ENCODE measurements at places on chromosomes 5 and 9.
A peak's percentile ranks its signal among the peaks of the same experiment; 100 is the strongest.

DNA sequence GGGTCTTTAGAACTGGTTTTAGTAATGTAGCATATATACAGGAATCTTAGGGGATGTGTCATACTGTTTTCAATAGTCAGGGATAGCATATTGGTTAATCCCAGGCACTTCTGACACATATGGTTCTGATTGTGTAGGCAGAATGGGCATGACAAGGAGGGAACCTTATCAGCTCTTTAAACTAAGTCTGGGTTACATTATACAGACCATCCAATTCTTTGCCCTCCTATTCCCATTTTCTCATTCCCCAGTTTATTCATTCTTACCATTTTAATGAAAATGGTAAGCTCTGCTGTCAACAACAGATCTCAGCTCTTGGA lies 85.1 kb downstream of the NDUFAF2 start:
- DNase-seq, result no peak

- DNase-seq, result no peak
These were observed 37.6 kb downstream of the MAST4 start for GRCh38 chr5:66633754-66634153.

DNA sequence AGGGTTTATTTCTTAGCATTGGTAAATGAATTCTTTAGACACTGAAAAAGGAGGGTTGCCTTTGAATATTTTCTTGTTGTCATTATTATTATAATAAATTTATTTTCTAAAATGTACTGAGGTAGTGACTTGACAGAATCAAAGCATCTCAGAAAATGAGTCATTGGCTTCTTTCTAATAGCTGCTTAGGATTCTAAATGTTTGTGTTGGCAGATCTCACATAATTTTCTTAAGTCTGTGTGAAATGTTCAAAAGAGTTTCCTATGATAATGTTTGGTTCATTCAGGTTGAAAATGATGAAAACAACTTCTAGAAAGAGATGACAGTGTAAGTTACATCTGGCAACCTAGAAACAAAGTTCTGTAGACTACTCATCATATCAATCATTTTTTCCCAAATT lies 69.7 kb downstream of the SH3GL2 start:
- DNase-seq, result no peak

DNA sequence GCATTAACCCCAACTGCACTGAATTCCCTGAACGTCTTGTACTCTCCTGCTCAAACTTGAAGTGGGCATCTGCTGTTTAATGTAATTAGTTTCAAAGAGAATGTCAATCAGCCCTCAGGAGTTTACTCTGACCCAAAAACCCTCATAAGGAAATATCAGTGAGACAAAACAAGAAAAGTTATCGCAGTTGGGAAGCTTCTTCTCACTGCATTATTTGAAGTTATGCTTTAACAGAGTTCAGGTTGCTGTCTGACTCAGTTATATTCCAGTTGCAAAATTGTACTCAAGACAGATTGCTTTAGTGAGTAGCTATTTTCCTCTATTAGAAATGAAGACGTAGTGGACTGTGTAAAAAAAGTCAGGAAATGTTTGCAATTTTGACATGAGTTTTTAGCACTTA lies 52.1 kb downstream of the PPIC start:
- no peak for DNase-seq

DNA sequence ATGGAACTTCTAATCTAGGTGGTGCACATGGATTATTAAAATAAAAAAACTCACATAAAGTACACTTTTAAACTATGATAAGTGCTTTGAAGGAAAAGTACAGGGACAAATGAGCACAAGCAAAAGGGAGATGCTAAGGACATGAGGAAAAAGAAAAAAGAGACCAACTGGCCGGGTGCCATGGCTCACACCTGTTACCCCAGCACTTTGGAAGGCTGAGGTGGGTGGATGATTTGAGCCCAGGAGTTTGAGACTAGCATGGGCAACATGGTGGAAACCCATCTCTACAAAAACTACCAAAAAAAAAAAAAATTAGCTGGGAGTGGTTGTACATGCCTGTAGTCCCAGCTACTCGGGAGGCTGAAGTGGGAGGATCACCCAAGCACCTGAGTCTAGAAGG lies 67.1 kb downstream of the SH3TC2 start:
- DNase-seq, result no peak

DNA sequence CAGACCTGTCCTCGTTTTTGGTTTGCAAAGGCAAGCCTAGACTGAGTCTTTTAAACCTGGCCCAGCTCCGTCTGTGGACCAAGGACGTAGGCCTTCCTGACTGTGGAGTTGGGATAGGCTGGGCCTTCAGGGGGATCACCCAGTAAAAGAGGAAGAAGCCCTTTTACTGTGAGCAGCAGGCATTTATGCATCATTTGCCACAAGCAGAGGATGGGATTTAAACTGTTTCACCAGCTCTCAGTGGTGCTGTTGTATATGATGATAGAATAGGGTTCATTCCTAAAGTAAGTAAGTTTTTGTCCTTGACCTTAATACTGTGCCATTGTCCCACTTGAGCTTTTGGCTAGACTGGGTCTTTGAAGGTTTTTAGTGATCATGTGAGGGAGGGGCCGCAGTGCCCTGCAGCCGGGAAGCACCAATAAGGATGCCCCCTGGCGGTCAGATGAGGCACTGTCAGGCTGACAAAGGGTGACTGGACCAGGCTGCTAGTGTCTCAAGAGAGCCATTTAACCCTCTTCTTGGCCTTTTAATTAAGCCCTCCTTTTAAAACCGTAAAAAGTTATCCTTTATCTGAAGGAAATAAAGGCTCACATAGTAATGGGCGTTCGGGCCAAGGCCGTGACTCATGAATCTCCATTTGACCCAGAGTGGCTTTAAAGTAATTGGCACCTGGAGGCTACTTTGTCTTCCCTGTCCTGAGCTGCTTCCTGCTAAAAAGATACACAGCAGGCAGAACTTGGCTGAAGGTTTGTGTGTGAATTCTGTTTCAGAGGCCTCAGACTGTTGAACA lies 74.0 kb downstream of the UBAP1 start:
- DNase-seq, result peak; percentile 58

GRCh38 chr9:129185991-129186390 lies 7.9 kb upstream of the IER5L start:
- DNase-seq, result no peak

DNA sequence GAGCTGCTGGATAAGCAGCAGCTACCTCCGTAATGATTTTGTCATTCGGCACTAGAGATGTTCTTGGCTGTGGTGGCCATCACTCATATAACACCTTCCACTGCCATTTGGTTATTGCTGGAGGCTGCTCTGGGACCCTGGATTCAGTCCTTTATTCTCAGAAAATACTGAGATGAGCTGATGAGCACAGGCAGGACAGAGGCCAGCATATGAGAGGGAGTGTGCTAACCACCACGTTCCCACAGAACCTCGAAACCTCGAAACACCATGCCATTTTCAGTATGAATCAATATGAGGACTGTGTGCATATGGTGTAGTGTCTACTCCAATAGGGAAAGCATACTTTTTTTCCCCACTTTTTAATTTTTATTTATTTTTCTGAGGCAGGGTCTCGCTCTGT lies 56.6 kb downstream of the ADAM19 start:
- DNase-seq, result peak; percentile 15

DNA sequence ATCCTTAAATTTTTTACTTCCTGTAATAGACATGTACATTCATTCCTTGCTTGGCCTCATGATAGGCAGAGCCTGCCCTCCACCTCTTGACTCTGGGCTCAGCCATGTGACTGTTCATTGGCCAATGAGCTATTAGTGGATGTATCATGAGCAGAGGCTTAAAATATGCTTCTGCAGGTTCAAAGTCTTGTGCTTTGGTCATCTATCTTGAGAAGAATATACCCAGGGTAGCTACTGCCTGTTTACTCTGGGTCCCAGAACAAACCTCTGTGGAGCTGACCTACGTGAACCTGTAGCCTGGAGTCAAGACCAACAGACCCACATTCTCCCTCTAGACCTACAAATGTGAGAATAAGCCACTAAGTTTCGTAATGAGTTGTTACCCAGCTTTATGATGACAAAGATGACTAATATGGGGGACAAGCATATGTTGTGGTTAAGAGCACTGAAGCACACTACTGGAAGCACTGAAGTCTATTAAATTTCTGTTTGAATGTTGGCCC lies 244.4 kb downstream of the MAST4 start:
- DNase-seq, result peak; percentile 64

DNA sequence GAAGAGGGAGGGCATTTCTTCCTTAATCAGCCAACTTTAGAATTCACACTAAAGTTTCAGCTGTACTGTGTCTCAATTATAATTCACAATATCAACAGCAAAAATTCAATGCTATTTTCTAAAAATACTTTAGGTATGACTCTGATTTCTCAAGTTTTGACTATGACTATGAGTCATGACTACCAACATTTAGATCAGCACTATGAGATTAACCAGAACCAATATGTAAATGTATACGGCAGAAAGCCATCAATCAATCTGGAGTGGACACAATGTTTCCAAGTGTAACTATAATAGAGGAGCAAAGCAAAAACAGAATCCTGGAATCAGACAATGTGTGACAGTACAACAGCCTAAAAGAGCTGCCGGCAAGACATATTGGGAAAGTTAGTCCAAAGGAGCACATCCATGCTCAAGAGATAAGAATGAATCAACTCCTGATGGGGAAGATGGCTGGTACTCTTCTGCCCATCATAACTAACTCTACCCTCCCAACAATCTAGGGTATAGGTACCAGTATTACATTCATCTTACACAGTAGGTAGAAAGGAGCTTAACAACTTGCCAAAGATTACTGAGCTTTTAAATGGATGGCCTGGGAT lies 294.4 kb downstream of the SEMA5A start:
- DNase-seq, result no peak

DNA sequence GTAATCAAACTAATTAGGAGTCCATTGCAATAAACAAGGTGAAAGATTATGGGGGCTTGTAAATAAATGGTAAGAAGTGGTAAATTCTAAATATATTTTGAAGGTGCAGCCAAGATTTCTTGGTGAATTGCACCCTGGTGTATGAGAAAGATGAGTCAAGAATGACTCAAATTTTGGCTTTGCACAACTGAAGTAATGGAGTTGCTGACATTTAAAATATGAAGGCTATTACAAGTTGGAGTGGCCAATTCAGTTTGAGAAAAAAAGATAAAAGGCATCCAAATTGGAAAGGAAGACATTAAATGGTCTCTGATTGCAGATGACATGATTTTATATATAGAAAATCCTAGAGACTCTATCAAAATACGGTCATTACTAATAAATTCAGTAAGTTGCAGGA lies 2330.6 kb downstream of the MAT2B start:
- DNase-seq, result no peak

DNA sequence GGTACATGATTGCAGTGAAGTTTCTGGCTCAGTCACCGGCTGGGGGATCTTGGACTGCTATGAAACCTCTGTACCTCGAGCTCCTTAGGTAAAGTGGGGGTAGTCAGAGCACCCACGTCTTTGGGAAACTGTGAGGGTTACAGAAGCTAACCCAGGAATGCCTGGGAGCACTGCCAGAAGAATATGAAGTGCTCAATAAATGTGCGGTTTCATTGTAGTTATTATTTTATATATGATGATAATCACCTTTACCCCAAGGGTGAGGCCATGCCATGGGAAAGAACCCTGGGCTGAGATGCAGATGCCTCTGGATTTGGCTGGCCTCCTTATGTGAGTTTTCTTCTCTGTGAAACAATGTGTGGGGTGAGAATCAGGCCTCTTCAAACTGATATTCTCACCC lies 3.7 kb downstream of the NPR3 start:
- DNase-seq, result no peak

DNA sequence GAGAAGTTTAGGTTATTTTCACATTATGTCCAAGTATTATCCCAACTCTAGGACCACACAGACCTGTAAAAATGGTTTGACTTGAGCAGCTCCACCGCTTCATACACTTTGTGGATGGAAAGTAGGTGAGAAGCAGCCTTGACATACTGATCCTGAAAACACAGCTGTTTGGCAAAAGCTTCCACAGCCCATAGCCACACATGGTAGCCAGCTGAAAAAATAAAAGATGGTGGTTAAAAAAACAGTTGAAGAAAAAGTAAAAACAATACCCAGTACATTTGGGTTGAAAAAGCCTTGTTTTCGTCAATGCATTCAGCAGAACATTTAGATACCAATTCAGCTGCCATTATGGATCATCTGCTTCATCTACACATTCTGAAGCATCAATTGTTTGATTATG lies 36.7 kb downstream of the GEMIN5 start:
- no peak for DNase-seq

DNA sequence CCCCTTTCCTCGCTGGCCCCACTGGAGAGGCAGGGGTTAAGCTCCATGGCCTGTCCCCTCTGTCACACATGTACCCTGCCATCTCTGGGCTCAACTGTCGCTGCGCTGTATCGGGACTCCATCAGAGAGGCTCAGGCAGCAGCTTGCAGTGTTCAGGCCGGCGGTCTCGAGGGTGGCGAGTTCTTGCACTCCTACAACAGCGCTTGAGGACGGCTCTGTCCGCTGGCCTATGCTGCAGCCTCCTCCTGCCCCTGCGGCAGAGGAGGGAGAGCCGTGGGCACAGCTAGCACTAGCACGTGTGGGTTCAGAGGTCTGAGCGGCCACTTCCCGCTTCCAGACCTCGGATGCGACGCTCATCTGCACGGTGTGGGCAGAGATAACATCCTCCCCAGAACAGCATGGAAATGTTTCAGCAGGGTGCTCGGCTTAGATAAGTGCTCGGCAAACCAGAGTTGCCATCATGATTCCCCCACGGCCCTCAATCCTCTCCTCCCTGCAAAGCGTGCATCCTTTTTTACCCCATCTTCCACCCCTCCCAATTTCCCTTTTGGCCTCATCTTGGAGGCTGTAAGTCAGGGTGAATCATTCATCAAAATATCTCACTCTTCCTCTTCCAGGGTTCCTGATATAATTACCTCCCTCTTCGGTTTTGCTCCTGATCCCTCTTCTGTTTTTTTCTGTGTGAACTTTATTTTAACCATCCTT lies 41.9 kb upstream of the FUBP3 start:
- no peak for DNase-seq

DNA sequence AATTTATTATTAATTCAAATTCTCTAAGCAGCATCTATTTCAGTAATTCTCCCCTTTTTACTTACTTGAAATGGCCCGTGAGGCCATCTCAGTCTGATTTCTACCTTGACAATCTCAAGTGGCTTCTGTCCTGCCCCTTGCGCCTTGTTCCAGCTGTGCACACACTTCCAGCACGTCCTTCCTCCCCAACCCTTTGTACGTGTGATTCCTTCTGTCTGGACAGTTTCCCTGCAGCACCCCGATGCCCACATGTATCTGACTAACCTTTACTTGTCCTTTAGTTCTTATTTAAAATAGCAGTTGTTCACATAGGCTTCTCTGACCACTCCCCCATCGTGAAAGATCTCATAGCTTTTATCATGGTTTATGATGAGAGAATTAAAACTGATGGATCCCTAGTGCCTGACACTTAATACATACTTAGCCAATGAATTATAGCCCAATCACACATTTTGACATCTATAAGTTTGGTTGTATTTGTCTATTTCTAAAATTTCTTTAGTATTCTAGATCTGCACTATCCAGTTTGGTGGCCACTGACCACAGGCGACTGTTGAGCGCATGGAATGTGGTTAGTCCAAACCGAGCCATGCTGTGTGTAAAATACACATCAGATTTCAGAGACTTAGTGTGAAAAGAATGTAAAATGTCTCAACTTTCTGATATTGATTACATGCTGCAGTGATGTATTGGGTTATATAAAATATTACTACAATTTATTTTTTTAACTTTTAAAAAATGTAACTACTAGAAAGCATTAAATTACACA lies 14.3 kb downstream of the ZBTB34 start:
- DNase-seq, result no peak
